T follicular helper cell (primary cell): ENCODE measurements at places on chromosomes 16 and 17.

DNA sequence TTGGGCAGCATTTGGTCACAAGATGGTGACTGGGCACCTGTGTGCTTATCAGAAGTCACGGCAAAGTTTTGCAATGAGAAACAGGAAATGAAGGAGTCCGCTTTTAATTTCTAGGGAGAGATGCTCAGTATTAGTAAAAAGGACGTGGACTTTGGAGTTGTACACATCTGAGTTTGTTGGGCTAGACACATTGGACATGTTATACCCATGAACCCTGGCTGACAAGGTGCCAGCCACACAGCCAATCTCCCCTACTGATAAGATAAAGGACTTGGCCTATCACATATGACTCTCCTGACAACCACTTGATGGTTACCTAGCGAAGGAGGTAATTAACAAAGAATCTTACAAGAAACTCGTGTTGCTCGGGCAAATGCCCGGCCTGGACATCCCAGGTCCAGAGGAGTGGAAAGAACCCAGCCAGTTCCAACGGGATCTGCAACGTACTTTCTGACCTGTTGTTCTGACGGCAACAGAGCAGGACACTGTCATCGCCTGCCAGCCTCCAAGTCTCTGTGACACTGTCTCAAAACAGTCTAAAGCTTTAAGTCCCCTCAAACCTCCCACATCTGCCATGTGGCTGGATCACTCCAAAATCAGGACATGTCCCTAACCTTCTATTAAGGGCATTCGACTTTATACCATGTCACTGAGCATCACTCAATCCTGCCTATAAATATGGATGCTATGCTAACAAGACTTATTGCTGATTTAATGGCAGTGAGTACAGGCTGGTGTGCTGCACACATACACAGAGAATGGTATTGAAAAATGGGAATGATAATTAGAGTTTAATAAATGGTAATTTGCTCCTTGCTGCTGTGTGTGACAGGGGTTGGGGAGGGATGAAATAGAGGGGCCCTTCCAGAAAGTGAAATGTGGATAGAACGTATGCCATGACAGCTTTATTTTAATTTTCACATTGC, 47.6 kb upstream of the LYRM9 start:
- no peak for DNase-seq

DNA sequence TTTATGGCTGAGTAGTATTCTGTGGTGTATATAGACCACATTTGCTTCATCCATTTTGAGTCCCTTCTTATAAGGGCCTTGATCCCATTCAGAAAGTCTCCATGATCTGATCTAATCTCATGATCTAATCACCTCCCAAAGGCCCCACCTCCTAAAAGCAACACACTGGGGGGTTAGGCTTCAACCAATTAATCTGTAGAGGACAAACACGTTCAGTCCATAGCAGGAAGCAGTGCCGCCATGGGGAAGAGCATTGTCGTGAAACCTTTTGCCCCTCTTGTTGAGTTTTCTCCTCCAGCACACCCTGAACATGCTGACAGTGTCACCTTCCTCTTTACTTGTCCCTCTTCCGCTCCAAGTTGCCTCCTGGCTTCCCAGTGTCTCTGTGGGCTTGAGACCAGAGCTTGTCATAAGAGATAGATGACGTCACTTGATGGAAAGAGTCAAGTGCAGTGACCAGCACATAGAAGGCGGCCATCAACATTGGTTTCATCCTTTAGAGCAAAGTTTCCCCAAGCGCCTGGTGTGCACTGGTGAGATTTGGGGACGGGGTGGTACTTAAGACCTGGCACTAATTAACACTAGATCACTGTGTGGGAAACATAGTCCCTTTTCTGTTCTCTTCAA, 74.1 kb downstream of the PRKCB start:
- no peak for DNase-seq

DNA sequence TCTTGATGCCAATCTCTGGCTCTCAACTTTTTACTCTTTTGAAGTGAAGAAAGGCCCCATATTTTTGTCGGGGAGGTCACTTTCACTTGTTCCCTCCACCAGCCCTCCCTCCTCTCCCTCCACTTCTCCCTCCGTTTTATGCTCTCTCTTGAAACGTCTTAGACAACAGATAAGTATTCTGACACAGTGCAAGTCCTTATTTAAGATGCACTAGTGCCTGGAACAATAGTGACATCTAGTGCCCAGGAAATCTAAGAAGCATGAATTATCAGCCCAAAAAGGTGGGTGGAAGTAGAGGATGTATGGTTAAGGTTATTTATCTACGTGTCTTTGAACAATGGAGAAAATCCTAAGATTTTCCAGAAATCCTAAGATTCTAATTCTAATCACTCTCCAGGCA, 17.9 kb downstream of the PSME3IP1 start:
- DNase-seq: no peak

DNA sequence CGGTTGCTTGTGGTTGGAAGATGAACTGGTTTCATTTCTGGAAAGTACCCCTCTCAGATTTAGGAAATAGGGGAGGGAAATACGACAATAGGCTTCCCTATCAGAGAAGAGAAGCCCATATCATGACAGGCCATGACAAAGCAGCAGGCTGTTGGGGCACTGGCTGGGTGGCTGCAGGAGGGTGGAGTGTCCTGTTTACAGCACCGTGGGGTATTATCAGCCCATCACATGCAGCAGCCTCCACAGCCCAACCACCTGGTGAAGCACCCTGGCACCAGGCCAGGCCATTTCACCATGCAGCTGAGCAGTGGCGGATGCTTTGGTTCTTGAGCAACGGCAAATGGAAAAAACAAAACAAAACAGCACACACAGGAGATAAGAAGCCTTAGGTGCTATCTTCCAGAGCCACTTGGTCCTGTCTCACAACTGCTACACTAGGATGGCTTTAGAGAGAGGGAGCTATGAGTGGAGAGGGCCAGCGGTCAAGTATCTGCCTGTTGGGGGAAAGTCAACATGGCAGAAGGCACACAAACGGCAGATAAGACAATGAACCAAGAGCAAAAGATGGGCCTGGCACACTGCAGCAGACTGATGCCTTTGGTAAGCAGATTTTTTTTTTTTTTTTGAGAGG, 24.2 kb downstream of the FAM117A start:
- DNase-seq: peak; percentile 95

- DNase-seq: no peak
Observed at GRCh38 chr17:66290101-66290722, 12.2 kb upstream of the PRKCA start.

DNA sequence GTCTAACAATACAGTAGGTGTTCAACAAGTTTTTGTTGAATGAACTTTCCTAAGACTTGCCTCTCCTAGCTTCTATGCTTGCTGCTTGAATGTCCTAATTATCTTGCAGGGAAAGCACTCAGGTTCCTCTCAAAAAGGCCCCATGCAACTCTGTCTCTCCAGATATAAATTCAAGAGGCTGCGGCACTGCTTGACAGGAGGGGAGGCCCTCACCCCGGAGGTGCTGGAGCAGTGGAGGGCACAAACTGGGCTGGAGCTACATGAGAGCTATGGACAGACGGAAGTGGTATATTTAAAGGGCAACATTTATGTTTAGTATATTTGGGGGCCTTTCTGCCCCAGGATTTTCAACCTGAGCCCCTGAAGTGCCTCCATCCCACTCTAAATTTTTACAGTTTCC, 14.4 kb downstream of the THUMPD1 start:
- no peak for DNase-seq

- no peak for DNase-seq
Observed at GRCh38 chr16:450385-450784, 24.9 kb downstream of the RAB11FIP3 start.

DNA sequence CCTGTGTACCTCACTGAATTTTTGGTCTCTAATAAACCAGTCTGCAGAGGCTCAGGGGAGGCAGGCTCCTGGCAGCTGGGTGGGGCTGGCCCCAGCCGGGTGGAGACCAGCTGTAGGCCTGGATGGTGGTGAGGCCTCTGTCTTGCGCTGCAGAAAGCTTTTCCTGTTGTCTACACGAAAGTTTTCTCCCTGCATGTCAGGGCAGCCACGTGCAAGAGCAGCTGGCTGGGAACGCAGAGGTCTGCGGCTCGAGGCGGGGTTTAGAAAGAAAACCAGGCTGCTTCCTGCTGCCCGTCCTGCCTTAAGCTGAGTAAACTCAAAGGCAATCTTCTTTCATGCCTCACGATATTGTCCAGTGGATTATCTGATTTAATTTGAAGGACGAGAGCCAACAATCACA, 2.4 kb downstream of the SERPINF1 start:
- no peak for DNase-seq

GRCh38 chr17:1134634-1135324, 45.0 kb downstream of the ABR start:
- no peak for DNase-seq

DNA sequence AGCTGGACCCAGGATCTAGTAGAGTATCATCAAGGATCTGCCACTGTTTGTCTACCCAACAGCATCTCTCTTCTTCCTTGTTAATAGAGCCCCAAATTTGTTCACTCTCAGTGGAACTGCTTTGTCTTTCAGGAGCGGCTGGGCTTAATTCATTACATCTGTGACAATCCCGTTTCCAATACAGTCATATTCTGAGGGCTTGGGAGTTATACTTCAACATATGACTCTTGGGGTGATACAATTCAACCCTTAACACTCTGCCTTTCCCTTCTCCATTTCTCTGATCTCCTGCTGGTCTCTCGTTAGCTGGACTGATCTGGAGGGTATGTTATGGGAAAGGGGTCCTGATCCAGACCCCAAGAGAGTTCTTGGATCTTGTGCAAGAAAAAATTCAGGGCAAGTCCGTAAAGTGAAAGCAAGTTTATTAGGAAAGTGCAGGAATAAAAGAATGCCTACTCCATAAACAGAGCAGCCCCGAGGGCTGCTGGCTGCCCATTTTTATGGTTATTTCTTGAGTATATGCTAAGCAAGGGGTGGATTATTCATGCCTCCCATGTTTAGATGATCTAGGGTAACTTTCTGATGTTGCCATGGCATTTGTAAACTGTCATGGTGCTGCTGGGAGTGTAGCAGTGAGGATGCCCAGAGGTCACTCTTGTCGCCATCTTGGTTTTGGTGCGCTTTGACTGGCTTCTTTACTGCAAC, 42.4 kb downstream of the IQCK start:
- DNase-seq: no peak
